ENCODE measurements at places on chromosomes 2 and 18. TPM values are rescaled to one million over a fixed set of nuclear protein-coding genes. Genes with fewer than 3 reads are reported as not detected.

DNA sequence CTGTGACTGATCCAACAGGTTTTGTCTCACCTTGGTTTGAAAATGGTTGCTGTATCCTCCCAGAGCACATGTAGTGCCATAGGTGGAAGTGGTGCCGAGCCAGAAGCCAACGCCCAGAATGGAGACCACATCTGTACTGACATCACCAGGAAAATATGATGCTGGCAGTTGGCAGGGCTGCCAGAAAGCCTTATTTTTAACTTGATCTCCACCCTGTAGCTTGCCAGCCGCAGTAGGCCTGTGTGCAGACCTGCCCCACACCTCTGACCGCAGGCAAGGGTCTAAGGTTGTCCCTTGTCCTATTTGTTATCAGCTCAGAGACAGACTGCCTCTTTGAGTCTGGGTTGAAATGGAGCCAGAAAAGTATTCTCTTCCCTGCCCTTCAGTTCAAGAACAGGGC lies 123.5 kb upstream of the EML6 start:
- DNase-seq, result no peak

DNA sequence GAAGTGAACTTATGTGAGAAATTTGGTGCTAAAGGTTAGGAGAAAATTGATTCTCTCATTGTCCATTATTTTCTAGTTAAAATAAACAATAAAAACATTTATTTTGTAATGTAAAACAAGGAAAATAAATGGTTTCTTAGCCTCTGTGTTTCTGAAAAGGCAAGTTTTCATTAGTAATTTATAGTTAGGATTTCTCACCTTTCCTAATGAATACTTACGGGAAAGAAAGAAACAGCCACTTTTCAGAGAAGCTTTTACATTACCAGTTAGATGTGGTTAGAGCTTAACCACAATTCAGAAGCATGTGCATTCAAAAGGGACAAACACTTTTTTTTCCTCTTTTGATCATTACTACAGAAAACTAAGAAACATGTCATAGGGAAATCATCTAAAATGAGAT lies 18.8 kb downstream of the NEMP2 start:
- DNase-seq, result no peak

DNA sequence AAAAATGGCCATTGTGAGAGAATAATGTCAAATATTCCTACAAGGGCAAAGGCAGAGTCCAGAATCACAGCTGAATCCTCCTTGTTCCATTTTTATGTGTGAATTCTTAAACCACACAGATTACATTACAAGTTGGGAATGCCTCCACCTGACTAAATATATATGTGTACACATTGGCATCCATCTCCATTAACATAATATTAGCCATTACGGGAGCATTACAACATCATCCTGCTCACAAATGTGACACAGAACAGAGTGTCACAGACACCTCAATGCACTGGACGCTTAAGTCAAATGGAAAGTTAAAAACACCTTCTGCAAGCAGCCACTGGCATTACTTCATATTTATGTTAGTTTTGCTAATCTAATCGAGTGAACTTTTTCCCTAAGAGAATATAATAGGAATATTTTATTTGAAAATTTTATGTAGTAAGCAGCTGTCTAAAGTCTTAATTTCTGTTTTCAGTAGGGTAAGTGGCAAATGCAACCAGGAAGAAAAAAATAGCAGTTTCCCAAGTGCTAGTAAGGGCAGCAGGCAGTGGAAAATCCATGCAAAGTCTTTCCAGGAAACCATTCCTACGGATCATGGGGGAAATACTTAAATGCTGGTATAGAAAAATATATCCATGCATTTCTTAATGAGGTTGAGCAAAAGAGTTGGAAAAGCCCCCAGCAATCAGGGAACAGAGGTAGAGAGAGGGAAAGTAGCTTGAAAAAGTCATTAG lies 255.6 kb downstream of the OSR1 start:
- DNase-seq, result no peak

- DNase-seq, result no peak
Measured at GRCh38 chr2:16243411-16243996, 303.2 kb downstream of the MYCN start.

The LAMA1 gene
- total RNA-seq, result 131 TPM

The ALPP gene
- total RNA-seq, result not detected

The DLX2 gene
- 0.85 TPM for total RNA-seq
